ENCODE measurements at places on chromosomes 4 and X.

GRCh38 chrX:125236955-125237354 is 82.7 kb upstream of the TEX13C start:
- DNase-seq, result no peak

DNA sequence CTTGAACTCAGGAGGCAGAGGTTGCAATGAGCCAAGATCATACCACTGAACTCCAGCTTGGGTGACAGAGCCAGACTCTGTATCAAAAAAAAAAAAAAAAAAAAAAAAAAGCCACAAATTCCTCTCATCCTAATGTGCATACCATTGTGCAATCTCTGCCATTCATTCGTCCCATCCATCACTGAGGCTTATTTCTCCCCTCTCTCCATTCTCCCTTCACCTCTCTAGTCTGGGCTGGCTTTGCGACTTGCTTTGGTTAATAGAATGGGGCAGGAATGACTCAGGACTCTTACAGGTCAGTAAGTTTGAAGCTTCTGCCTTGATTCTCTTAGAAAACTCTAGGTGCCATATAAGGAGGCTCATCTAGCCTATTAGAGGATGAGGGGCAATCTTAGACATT is 60.3 kb upstream of the DDX3X start:
- DNase-seq, result no peak

DNA sequence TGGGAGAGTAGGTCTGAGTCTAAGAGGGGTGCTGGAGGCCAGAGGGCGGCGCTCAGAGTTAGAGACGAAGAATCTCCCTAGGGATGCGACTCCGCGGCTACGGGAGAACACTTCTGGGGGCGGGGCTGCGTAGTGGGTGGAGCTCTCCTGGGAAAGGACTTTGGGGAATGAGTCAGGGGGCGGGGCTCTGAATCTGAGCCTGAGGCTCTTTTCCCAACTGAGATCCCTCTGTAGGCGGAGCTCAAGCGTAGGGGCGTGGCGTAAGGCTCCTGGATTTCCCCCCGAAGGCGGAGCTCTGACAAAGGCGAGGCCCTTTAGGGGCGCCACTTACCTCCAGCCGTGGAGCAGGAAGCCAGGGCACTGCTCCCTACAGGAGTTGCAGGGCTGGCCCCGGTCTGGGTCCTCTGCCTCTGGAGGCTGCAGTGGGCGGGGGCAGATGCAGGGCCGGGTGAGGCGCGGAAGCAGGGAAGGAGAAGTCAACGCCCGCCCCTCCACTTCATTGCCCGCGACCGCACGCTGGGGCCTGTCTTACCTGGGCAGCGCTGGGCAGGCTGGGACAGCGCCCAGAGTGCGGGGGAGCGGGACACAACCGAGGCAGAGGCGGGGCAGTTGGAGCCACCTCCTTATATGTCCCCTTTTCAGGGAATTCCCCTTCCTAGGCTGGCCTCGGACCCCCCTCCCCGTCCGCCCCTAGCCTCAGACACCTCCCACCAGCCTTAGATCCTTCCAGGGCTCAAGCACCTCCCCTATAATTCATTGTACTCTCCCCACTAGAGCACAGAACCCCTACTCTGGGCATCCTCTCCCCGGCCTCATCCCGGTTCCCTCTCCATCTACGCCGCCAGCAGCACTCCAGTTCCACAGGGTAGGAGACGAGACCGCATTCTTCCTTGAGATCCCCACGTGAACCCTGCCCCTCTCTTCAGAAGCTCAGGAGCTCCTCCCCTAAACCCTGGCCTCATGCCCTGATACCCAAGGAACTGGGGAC is 1.6 kb downstream of the PRICKLE3 start:
- DNase-seq, result peak; percentile 97

DNA sequence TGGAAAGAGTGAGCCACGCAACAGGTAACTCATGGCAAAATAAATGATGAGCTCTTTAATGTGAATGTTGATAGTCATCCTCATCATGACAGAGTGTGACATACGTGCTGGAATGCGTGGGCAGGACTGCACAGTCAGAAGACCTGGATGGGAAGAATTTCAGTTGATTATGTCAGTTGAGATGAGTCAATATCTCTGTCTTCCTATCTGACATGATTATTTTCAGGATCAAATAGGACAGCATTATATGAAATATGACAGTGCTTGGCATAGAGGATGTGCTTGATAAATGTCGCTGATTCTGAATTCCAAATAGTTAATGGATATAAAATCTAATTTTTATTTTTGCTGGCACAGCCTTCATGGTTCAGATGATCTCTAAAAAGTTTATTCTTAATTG is 95.1 kb downstream of the IL15 start:
- no peak for DNase-seq

GRCh38 chr4:53804719-53805118 is 213.4 kb upstream of the LNX1 start:
- DNase-seq, result peak; percentile 64

GRCh38 chr4:122542411-122543236 is 78.2 kb downstream of the IL21 start:
- DNase-seq, result no peak

- no peak for DNase-seq
These were observed 107.8 kb upstream of the SCML1 start for GRCh38 chrX:17629519-17629918.

- peak; percentile 67 for DNase-seq
These were observed 106.9 kb upstream of the ACSL4 start for GRCh38 chrX:109839694-109840567.

DNA sequence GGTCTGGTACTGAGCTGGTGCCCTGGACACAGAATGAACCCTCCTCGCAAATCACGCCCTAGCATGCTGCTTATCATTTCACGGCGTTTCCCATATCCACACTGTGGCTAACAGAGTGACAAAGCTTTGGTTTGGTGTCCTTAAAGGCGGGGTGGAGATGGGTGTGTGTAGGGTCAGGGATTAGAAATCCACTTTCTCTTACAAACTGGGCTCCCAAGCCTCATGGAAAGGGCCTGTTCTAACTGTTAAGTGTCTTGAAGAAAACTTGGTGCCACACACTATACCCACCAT is 735 bp upstream of the CHRDL1 start:
- DNase-seq, result no peak

Data from GM23338 (cell line).